ENCODE measurements at places on chromosomes 16 and 17.

- no peak for DNase-seq
Observed at GRCh38 chr16:68070249-68070730, 14.9 kb upstream of the NFATC3 start.

DNA sequence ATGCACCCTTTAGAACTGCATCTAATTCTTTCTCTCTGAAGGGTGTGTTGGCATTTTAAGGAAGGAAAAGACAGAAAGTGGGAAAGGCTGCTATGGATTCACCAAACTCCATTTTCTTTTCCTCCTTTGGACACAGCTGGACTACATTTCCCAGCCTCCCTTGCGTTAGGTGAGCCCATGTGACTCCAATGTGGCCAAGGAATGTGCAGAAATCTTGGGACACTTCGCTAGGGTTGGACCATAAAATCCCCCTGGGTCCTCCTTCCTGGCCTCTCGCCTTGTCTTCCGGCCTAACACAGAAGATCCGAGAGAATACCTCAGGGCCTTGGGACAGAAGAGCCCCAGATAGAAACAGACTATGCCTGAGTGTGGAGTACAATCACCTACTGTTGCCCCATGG is 56.3 kb downstream of the ABCC12 start:
- DNase-seq = no peak

DNA sequence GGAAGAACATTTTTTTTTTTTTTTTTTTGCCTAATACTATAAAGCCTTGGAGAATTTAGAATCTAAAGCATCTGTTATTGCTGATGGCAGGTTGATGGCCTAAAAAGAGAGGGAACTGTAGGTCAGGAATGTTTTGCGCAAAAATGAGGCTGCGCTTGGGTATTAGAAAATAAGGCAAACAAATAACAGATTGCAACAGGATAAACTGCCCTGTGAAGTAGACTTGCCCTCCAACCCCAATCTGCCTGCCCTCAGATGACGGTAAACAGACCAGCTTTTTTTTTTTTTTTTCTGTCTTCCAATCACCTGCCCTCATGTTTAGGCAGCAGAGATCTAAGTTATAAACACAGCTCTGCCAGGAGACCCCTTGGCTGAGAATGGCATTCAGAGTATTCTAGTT is 3.8 kb upstream of the DHX8 start:
- no peak for DNase-seq

DNA sequence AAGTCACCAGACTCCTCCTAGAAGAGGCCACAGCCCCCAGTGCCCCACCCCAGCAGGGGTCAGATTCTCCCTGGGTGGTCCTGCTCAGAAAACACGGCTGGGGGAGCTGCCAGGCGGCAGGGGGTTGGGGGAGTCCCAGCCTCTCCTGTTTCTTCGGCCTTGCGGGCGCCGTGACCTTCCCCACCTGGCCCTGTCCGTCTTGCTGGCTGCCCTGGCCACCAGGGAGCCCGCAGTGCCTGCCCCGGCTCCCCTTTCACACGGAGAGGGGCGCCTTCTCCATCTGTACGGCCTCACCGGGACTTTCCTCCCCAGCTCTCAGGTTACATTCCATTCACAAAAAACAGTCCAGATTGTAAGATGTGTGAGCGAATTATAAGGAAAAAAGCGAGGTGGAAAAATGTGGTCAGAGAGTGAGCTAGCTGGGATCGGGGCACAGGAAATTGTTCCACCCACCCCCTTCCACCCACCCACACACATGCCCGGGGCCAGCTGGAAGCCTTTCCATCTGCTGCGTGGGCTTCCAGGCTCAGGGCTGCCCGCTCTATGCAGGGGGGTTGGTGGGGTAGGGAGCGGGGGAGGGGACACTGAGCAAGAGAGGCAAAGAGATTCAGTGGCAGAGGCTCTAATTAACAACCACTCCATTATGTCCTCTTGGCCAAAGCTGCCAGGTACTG is 14.6 kb upstream of the CIBAR2 start:
- no peak for DNase-seq

GRCh38 chr16:87515475-87516330 is 22.9 kb upstream of the ZCCHC14 start:
- no peak for DNase-seq

DNA sequence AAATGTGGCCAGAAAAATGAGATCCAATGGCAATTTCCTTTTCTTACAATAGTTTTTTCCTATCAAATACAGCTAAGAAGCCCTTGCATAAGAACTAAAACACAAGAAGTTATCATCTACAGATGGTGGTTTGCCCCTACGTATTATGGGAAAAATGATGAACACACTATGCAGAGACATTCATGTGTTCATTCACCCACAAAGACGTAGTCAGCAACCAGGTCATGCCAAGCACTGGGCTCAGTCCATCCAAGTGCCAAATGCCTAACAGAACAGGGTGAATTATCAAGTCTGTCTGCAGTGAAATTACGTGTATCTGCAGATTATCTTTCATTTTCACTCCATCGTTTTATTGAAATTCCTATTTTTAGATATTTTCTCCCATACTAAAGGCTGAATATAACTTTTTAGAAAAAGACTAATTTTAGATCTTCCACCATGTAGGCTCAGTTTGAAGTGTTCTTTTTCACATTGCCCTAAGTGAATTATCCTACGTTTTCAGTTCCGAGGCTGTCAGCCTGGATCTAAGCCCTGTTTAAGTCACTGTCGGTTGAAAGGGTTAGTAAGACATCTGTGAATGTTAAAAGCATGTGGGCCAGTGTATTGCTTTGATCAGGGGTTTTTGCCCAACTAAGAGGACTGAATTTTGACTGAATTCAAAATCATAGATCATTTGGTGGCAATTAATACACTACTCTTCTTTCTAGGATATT is 78.1 kb upstream of the DHX40 start:
- DNase-seq = no peak

GRCh38 chr17:71922439-71922838 is 198.4 kb upstream of the SOX9 start:
- DNase-seq = no peak

DNA sequence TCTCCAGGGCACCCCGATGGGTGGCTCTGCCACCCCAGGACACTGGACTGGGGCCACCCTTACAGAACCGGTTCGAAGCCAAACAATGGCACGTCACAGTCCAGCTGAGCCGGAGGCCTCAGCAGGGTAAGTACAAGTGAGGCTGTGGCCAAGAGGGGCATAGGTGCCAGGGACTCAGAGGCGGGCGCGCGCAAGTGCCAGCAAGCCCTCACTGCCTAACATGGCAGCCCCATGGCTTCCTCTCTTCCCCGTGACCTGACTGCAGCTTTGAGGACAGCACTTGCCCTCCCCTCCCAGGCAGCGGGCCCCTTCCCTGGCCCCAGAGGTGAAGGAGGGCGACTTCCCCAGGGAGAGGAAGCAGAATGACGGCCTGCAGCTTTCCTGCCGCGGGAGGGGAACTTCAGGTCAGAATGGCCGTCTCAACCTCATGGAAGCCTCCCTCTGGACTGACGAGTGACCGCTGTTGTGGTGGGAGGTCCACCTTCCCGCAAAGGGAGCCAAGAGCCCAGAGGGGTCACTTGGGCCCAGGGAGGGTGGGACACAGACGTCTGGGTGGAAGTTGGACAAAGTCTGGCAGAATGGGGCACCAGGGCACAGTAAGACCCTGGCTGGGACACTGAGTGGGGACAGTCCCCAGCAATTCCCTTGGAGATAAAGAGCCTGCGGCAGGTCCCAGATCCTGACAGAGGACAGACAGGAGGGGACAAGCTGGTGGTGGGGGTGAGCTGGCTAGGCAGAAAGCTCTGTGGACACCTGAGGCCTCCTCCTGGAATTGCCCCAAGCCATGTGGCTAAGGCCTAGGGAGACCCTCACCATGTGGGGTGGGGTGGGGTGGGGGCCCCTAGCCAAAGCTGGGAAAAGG is 52.1 kb upstream of the TOB1 start:
- no peak for DNase-seq

DNA sequence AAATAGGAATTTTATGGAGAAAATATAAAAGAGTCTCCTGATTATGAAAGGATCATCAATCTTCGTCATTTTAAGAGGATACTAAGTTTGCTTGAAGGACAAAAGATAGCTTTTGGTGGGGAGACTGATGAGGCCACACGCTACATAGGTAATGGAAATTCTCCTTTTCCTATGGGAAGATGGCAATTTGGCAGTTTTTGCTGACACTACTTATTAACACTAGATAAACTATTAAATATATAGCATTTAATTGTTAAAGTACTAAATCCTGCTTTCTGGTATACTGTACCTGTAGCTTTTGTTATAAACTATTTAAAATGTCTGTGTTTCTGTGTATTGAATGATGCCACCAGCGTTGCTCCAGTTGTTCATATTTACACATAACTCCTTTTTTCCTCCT is 12.6 kb downstream of the ALDH3A2 start:
- no peak for DNase-seq

GRCh38 chr16:64416216-64417005 is 705.5 kb downstream of the CDH11 start:
- no peak for DNase-seq

GRCh38 chr16:24204150-24204665 is 51.9 kb upstream of the CACNG3 start:
- DNase-seq = no peak

- no peak for DNase-seq
Observed at GRCh38 chr17:81179220-81179619, 13.2 kb upstream of the AATK start.

DNA sequence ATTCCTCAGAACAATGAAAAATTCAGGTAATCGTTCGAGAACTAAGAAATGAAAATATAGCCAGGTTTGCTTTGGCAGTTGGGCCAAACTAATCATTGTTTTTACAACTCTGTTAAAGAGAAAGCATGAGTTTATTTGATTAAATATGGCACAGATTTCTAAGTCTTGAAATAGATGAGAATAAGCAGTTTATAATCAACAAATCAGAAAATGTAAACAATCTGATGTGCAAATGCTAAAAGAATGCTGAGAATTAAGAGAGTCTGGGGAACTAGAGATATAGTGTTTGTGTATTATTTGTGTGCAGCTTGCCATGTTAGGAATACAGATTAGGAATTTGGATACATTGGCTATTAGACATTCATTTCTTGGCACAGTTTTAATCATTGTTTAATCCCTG is 212.5 kb downstream of the TANC2 start:
- DNase-seq = no peak

- no peak for DNase-seq
Observed at GRCh38 chr17:21288571-21289017, 4.1 kb downstream of the MAP2K3 start.

GRCh38 chr17:82283208-82283749 is 9.8 kb upstream of the CSNK1D start:
- no peak for DNase-seq

DNA sequence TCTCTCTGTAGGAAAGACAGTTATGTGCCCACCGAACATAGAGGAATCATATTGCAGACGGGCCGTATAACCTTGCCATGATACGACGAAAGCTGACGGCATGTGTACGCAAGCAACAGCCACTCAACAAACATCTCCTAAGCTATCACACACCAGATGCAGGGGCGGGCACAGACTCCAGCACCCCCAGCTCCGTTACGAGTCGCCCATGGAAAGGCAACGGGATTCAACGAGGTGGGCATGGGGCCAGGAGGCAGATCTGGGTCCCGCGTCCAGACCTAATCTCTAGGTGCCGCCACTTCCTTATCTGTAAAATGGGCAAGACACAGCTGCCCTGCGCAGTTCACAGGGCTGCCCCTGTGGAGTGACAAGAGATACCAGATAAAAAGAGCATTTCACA is 35.6 kb downstream of the ABR start:
- no peak for DNase-seq

GRCh38 chr16:74107795-74108610 is 188.6 kb upstream of the PSMD7 start:
- DNase-seq = no peak

DNA sequence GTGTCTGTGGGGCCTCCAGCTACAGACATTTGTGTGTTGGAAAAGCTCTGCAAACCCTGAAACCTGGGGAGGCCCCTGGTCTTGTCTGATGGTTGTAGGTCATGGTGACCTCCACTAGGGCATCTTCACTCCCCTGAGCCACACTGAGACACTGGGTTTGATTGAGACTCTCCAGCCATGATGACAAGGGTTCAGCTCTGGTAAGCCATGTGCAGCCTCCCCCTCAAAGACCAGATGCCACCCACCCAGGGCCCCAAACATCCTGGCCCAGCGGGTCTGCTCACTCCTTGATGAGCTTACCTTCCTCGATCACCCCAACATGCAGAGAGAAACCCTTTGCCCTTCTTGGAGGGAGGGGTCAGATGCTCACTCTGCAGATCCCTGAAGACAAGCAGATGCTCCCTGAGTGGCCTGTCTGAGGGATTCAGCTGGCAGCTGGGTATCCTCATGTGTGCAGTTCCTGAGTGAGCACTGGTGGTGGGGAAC is 101.6 kb downstream of the METRNL start:
- no peak for DNase-seq

- DNase-seq = no peak
Observed at GRCh38 chr17:74445158-74445557, 13.3 kb downstream of the GPRC5C start.

DNA sequence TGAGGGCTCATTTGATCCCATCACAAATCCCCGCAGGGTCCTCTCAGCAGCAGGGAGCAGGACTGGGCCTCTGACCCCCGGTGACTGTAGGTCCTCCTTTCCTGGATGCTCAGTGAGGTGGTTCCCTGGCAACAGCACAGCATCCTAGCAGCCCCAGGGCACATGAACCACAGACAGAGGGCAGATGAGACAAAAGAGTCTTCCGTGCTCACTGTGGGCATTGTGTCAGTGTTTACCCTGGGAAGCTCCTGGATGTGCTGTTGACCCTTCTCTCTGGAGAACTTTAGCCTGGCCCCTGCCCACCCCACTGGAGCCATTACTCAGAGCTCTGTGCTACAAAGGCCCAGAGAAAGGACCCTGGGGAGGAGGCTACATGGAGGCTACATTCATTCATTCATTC is 21.7 kb upstream of the TMEM220 start:
- DNase-seq = no peak

GRCh38 chr17:77180503-77181357 is 40.0 kb downstream of the SEC14L1 start:
- DNase-seq = no peak

DNA sequence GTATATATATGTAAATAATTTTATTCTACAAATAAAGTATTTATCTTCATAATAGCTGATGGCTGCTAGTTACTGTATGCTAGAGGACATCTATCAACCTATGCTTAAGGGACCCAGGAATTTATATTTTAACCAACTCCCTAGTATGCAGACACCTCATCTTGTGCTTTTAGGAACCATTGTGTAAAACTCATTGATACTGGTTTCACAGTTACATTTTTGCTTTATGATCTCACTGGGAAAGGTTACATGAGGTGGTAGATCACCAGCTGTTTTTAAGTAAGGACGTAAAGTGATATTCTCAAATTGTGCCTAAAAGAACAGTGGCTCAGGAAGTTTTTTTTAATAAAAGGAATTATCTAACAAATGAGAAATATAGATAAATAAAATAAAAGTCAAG is 56.4 kb downstream of the VMP1 start:
- DNase-seq = no peak

GRCh38 chr16:89324056-89325010 is 106.8 kb downstream of the ZNF778 start:
- no peak for DNase-seq

DNA sequence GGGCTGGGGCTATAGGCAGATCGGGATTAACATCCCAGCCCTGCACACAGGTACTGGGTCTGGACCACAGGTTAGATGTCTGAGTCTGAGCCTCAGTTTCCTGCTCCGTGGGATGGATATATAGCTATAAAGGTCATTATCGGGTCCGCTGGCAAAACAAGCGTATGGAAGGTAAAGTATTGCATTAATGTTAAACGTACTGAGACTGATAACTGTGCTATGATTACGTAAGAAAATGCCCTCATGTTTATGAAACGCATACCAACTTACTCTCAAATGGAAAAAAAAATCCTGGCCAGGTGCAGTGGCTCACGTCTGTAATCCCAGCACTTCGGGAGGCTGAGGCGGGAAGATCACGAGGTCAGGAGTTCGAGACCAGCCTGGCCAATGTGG is 135.2 kb downstream of the CCDC182 start:
- DNase-seq = no peak

- DNase-seq = no peak
Observed at GRCh38 chr16:74657870-74658642, 8.6 kb downstream of the RFWD3 start.

All from AG04449 (cell line).